ENCODE measurements at places on chromosomes 6 and 20.

DNA sequence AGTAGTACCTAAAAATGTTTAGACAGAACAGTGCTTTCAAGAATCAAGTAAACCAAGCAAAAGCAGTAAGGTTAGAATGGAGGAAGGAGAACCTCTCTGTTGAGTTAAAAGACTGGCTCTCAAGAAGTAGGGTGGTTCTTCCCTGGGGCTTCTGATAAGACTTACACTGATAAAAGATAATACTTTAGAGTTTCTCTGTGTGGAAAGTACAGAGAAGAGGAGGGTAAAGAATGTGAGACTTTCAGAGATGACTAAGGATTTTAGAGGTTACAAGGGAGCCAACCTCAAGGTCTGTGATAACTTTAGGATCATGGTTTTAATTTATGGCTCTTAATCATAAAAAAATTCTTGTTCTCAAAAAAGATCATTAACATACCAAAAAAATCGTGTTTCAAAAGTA, 30.9 kb upstream of the ALDH8A1 start:
- DNase-seq = no peak

DNA sequence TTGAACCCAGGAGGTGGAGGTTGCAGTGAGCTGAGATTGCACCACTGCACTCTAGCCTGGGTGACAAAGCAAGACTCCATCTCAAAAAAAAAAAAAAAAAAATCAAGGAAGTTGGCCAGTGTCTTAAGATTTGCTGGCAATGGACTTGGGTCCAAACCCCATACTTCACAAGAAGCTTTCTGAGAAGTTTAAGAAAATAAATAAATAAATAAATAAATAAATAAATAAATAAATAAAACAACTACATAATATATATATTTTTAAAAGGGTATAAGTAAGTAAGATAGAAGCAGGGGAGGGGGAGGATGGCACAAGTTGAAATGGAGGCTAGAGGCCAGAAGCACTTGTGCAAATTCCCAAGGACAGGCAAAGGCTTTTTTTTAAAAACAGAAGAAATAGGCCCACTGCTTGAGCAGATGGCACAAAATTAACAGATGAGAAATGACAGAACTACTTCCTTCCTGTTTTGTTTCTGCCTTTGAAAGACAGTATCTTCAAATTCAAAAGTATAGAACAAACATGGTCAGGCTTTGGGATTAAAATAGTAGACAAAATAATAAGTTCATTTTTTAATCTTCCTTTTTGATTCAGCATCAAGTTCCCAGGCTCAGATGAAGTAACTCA, 287.7 kb downstream of the ALDH8A1 start:
- DNase-seq = no peak

GRCh38 chr6:157432231-157432891, 51.4 kb downstream of the ZDHHC14 start:
- no peak for DNase-seq

GRCh38 chr20:40757087-40757486, 68.1 kb upstream of the MAFB start:
- DNase-seq = no peak

DNA sequence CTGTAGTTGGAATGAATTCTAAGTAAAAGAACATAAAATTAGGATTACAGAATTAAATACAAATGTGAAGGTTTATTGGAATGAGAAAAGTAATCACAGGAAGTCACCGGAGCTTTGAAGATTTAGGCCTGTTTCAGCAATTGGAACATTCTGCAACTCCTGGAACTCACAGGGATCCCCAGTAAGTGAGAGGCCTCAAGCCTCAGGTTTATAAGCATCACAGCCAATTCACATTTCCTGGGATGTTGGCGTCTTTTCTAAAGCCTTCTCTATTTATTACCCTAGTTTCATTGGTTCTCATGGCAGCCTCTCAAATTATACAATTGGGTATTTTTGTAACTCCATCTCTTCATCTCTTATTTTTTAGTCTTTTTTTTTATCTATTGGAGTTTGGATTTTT, 90.4 kb upstream of the HIVEP1 start:
- no peak for DNase-seq

- DNase-seq = no peak
Observed at GRCh38 chr20:49203746-49204145, 15.5 kb upstream of the DDX27 start.

DNA sequence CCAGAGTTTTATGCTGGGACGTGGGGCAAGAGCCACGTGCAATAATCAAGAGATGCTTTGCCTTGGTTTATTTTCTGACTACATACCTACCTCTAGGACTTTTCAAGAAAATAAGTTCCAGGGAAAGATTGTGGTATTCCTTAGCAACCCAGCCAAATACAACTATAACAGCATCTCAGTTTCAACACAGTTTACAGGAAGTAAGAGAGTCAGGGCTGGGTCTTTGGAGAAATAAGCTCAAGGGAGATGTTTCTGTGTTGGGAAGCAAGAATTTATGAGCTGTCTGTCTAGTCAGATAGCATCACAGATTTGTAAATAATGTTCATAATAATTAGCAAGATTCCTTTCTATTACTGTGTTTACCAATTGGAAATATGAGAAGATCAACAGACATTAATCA, 35.1 kb downstream of the MAP3K5 start:
- DNase-seq = no peak

GRCh38 chr6:168725802-168726201, 284.8 kb downstream of the SMOC2 start:
- no peak for DNase-seq

DNA sequence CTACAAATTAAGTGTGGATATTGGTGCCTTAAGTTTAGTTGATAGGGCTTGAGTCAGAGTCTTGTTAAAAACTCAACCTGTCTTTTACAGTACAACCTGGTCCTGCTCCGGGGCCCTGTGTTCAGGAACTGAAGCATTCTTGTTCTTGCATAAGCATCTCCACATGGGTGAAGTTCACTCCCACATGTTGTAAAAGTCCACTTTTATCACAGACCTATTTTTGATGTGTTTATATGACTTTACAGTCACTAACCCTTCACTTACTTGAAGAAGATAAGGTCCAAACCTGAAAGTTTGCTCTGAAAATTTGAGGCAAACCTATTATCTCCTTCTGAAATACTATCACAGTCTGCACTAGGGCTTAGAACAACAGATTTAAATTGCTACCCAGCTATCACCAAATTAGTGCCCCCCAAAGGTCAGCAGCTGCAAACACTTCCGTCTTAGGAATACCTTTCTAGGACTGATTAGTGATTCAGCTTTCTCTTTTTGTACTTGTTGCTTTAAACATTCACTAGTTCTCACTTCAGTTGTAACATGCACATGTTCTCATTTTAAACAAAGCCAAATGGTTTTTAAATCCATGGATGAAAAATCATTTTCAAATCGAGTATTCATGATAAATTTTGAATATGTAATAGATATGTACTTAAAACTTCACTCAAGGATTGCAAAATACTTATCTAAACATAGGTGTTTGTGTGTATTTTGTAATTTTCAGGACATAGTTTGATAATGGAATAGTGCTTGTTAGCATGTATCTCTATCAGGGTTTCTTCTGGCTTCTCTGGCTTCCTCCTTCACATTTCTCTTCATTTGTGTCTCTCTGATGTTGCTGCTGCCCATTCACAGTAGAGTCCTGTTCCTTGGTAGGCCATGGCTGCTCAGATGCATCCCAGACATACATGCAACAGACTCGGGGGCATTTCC, 469.8 kb upstream of the SOX4 start:
- no peak for DNase-seq

DNA sequence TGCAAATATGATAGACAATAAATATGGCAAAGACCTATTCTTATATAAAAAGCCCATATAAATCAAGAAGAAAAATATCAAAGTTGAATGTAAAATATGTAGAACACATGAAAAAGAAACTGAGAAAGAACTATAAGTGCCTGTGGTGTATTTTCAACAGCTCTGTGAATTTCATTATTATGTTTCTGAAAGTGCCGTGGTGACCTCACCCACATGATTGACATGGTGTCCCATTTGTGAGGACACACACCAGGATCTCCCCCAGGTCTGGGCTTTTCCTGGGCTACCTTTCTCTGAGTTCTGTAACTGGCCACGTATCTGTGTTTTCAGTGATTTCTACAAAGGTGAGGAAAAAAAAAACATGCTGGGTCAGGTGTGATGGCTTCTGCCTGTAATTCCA, 86.7 kb downstream of the BMP6 start:
- DNase-seq = no peak

- DNase-seq = no peak
Observed at GRCh38 chr6:170137911-170138910, 152.7 kb downstream of the DLL1 start.

DNA sequence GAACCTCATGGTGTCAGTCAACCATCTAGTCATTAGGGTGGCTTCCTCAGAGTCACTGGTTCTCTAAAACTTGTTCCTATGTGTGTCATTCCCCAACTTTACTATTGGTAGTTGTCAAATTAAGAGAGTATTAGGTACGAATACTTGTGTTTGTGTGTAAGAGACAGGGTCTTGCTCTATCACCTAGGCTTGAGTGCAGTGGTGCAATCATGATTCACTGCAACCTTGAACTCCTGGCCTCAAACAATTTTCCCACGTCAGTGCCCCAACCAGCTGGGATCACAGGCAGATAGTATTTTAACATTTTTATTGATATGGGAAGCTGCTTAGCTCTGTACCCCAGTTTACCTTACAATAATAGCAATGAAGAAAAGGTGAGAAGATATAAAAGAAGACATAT, 50.6 kb downstream of the BMP6 start:
- DNase-seq = no peak

GRCh38 chr20:2610941-2611720, 41.3 kb upstream of the NOP56 start:
- no peak for DNase-seq

- no peak for DNase-seq
Observed at GRCh38 chr6:7896465-7896987, 14.1 kb downstream of the TXNDC5 start.

- peak; percentile 64 for DNase-seq
Observed at GRCh38 chr20:7094438-7094997, 327.0 kb downstream of the BMP2 start.

DNA sequence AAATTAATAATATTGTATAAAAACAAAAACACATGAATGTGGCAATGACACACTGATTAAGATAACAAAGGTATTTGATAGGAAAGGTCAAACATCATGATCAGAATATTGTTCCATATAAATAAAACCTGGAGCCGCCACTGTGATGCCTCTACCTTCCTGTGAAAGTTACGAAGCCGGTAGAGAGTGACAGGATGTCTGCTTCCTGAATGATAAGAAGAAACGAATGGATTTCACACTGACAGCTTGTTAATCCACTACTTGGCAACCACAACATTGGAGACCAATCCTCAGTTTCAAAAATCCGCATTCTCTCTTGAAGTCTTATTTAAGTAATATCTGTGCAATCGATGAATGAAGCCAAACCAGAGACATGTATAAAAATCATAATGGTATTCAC, 315.1 kb downstream of the HDGFL1 start:
- DNase-seq = no peak

DNA sequence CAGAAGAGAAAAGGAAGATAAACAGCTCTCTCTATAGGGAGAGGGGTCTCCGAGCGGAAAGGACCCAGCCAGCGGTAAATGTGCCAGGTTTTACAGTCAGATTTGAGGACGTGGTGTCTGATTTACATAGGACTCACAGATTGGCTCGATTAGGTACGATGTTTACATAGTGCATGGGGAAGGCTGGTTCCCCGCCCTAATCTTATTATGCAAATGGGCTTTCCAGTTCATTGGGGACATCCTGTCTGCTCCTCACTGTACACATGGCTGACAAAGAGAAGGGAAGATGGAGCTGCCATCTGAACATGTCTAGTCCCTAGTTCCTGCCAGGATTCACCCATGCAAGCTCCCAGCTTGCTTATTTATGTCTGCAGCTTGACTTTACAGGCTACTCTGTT, 119.9 kb downstream of the RNF144B start:
- DNase-seq = no peak

- no peak for DNase-seq
Observed at GRCh38 chr6:104718672-104719071, 141.0 kb downstream of the HACE1 start.

GRCh38 chr6:138026342-138026741, 80.9 kb downstream of the PERP start:
- no peak for DNase-seq

GRCh38 chr20:32672394-32672981, 1.3 kb downstream of the C20orf203 start:
- no peak for DNase-seq

GRCh38 chr6:151388236-151388635, 3.1 kb downstream of the ZBTB2 start:
- DNase-seq = no peak

Data from mucosa of descending colon (tissue), 3 donors.